ENCODE measurements at places on chromosomes 2 and 18.

- no peak for DNase-seq
These were observed 118.7 kb downstream of the VWC2L start for GRCh38 chr2:214529514-214529913.

GRCh38 chr2:46164529-46165301 is 132.5 kb upstream of the EPAS1 start:
- peak; percentile 88 for DNase-seq

GRCh38 chr2:40220177-40220925 is 231.5 kb downstream of the SLC8A1 start:
- no peak for DNase-seq

- no peak for DNase-seq
These were observed 2.1 kb downstream of the DSEL start for GRCh38 chr18:67514465-67514864.

DNA sequence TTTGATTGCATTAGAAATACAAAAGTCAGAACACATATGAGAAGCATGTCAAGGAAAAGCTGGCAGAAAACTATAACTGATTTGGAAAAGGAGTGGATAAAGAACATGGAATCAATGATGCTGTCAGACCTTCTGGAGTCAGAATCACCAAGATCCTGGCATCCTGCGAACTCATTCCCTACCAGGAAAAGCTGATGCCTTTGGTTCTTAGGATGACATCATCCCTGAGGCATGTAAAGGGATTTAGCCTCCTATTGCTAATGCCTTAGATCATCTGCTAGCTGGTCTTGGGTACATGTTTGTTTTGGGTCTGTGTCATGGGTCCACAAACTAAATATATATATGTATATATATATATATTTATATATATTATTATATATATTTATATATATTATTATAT is 680.7 kb downstream of the EPHA4 start:
- DNase-seq: peak; percentile 67

GRCh38 chr2:103346780-103347179 is 584.9 kb downstream of the TMEM182 start:
- no peak for DNase-seq

- DNase-seq: no peak
These were observed 172.7 kb downstream of the SETBP1 start for GRCh38 chr18:44853430-44853829.

DNA sequence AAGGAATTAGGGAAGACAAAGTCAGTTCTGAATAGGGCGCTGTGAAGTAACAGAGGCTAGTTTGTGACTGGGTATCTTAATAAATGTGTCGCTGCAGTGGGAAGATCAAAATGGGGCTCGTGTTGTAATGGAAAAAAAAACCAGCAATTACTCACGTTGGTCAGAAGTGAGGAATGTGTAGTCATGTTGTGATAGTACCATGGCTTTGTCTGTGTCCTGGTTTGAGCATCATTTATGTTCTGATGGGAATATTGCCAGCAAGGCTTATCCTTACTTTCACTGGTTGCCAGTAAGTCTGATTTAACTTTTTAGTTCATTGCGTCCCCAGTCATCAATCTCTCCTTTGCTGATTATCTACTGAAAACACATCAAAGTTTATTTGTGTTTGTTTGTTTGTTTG is 467.6 kb downstream of the NYAP2 start:
- no peak for DNase-seq

- DNase-seq: no peak
These were observed 85.1 kb upstream of the TTC39C start for GRCh38 chr18:23929362-23929930.

- no peak for DNase-seq
These were observed 334.7 kb downstream of the EIPR1 start for GRCh38 chr2:3042601-3043585.

- DNase-seq: no peak
These were observed 24.6 kb downstream of the ALPK2 start for GRCh38 chr18:58604311-58604710.

DNA sequence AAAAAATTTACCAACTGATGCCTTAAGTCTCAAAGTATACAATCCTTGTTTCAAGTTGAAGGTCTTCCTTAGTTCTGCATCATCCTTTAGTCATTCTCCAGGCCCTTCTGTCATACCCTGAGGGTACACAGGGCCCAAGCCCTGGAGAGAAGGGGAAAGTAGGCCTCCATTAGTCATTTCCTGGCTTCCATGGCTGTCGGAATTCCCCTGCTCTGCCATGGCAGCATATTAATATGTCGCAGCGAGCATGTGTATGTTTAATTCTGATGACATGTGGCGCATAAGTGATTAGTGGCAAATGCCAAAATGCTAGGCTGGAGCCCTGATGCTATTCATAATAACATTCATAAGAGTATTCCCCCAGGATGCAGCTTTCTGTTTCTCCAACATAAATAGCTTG is 22.1 kb downstream of the GPR39 start:
- DNase-seq: peak; percentile 91

DNA sequence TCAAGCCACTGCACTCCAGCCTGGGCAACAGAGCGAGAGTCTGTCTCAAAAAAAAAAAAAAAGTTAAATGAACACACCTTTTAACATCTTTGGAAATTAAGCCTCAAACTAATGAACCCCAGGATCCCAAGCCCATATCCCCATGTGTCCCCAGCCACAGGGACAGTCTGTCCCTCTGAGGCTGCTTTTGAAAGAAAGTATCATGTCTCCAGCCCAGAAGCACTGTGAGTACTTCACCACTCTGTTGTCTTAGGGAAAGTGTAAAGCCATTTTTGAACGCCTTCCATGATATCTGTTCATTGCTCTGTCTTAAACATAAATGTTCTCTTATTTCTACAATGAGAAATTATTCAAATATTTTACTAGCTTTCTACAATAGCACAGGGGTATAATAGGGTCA is 52.1 kb upstream of the CHMP1B start:
- no peak for DNase-seq

DNA sequence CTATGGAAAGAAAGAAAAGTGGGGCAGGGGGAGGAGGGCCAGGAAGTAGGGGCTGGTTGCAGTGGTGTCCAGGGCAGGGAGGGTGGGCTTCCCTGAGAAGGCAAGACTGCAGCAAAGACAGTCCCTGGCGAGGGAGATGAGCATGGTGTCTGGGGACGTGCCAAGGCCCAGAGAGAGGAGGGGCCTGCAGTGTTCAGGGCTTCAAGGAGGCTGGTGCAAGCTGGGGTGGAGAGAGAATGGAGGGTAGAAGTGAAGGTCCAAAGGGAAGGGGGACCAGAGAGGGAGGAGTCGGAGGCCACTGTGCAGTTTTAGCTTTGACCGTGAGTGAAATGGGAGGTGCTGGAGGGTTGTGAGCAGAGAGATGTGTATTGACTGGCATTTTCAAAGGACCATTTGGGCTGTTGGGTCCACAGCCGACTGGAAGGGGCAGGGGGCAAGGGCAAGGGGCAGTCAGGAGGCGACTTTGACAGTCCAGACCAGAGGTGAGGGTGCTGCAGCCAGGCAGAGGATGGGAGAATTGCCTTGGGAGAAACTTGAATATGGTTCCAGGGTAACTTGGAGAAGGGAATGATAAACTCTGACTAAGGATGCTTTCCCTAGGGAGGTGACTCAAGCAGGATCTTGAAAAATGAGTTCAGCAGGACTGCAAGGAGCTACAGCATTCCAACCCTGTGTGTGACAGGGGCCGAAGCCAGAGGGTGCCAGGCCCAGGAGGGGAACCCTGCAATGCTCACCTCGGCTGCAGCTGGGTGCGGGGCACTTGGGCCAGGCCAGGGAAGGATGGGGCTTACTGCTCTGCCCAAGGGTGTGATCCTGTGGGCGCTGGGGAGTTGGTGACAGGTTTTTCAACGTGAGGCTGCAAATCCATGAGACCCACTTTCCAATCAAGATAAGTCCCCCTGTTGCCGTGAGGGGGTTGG is 177.1 kb upstream of the HAAO start:
- peak; percentile 90 for DNase-seq

- DNase-seq: no peak
These were observed 102.5 kb downstream of the CHN1 start for GRCh38 chr2:174902506-174903263.

- DNase-seq: no peak
These were observed 24.3 kb downstream of the TACR1 start for GRCh38 chr2:75174981-75175380.

- no peak for DNase-seq
These were observed 362 bp upstream of the PSTPIP2 start for GRCh38 chr18:46072376-46072867.

GRCh38 chr2:43212216-43212835 is 14.1 kb downstream of the ZFP36L2 start:
- DNase-seq: no peak

- no peak for DNase-seq
These were observed 244.6 kb upstream of the RND3 start for GRCh38 chr2:150732064-150732463.

DNA sequence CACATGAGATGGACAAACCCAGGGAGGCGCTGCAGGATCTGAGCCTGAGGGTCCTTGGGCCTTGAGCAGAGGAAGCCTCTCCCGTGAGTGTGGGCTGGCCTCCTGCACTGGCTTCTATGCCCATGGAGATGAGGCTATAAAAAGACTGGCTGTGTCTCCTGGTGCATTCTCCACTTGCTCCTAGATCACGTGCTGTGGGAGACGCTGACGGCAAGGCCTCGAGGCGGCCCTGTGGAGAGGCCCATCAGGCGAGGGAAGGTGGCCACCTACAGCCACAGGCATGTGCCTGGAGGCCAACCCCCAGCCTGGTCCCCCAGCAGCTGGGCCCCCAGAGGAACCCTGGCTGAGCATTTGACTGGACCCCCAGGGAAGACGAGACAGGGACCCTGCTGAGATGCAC is 198.9 kb downstream of the TWIST2 start:
- no peak for DNase-seq

DNA sequence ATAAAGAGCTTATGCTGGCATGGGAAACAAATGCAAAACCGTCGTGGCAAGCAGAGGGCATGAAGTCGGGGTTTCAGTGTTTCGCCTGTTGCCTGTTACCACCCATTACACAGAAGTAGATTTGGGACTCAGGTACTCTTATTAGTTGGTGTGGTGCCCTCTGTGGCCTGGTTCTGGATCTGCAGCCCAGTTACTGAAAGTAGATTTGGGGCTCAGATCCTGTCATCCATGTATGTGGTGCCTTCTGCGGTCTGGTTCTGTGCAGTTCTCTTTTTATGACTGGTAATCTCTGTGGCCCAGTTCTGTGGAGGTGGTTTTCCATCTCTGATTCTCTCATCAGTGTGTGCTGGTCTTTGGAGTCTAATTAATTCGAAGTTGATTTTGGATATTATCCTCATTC is 45.2 kb downstream of the ADNP2 start:
- DNase-seq: no peak

GRCh38 chr2:228777855-228778355 is 493.2 kb downstream of the PID1 start:
- DNase-seq: no peak

DNA sequence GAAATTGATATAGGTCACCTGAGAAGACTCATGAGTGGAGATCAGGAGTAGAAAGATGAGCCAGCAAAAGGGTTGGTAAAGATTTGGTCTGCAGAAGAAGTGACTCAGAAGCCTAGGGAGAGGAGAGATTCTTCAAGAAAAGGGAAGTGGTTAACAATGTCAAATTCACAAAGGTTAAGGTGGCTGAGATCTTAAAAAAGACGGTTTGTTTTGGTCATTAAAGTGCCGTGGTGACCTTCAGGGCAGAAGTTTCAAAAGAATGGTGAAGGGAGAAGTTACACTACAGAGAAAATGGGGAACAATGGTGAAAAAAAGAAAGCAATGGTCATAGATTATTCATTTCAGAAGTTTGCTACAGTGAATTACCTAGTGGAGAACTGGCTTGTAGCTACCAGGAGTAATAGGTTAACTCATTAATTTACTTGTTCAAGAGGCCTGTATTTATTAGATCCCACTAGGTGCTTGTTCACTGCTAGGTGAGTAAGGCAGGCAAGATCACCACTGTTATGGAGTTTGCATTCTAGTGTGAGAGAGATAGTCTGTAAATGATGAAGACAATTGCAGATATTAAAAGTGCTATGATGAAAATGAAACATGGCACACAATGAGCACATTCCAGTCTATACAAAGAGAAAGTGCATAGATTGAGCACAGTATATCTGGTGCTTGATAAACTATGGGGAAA is 43.0 kb downstream of the FBXO48 start:
- DNase-seq: no peak

DNA sequence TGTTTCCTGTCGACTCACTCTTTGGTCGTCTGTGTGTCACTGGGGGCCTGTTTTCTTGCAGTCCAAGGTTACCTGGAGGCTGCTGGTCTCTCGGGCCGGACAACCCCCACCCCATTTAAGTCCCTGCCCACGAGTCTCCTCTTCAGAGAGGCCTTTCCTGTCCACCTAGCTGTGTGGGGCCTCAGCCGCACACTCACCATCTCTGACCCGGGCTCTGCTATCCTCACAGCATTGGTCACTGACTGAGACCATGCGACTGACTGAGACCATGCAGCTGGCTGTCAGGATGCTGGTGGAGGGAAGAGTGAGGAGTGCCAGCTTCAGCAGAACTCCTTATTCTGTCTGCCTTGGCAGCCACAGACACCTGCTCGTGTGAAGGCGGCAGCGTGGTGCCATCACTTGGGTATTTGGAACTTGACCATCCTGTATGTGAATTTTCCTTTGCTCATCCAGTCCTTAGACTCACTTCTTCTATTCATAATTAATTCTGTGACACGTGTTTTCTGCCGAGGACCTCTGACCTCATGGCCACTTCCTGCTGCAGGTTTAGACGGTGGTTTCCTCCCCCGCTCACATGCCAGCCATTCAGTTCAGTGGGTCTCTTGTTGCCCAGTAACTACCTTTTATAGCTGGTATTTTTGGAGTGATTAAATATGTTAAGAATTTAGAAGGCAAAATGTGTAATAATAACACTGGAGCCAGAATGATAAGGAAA is 47.5 kb upstream of the ASB1 start:
- no peak for DNase-seq

- no peak for DNase-seq
These were observed 102.9 kb upstream of the ETAA1 start for GRCh38 chr2:67294218-67294617.

DNA sequence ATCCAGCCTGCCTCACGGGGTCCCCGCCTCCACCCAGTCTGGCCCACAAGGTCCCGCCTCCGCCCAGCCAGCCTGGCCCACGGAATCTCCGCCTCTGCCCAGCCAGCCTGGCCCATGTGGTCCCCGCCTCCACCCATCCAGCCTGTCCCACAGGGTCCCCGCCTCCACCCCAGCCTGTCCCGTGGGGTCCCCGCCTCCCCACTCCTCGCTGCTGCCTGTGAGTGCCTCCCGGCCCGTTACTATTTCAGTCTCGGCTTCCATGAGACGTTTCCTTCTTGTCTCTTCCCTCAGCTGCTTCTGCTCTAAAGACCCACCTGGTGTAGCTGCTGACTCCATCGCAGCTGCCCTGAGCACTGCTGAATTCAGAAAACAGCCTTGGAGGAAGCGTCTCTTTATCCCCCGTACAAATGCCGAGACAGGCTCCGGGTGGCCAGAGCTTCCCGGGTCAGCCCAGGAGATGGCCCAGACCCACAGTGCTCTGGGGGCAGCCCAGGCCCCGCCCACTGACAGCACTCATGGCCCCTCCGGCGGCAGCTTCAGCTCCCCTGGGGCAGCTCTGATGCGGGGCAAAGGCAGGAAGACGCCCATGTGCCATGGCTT is 69.8 kb downstream of the NFATC1 start:
- DNase-seq: no peak
